ENCODE measurements at places on chromosomes 11 and 22. TPM values are rescaled to one million over a fixed set of nuclear protein-coding genes. Genes with fewer than 3 reads are reported as not detected.

DNA sequence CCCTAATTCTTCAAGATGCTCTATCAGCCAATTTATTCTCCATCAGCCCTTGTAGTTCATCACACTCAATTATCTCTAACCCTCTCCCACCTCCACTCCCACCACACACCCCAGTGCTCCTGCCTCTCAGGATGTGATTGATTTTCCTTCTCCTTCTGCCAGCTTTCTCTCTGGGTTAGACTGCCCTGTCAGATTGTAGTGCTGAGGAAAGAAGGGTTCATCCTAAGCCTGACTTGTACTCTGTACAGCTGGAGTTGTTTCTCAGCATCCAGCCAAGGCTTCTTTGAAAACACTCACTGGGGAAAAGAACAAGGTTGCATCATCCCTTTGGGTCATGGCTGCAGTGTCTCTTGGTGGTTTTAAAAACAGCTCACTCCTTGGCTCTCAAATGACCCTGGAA, 61.2 kb downstream of the CECR2 start:
- DNase-seq: no peak

DNA sequence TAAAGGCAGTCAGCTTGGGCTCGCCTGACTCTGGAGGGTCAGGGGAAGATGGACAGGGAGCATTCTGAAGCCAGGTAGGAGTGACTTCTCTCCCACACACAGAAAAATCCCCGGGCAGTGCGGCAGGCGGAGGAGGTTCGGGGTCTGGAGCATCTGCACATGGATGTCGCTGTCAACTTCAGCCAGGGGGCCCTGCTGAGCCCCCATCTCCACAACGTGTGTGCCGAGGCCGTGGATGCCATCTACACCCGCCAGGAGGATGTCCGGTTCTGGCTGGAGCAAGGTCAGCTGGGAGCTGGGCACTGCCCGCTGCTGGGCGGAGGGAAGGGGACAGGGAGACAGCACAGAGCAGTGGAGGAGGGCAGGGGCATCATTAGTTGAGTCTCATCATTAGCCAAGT, 13.2 kb upstream of the POU2F3 start:
- DNase-seq: no peak

DNA sequence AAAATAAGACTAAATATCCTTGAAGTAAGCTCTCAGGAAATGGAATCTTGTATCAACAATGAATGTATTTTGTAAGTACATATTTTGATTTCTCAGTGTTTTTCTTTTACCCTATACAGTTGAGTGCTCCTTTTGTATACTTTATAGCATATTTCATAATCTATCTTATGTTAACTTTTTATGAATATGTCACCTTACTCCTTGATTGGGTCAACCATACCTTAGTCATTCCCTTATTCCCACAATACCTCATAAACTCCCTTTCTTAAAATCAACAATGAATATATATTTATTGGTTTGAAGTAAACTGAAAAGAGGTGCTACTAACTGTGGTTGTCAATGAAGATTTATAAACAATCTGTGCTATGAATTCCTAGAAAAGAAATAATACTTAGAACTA, 686.2 kb downstream of the METTL15 start:
- no peak for DNase-seq

- DNase-seq: no peak
These were observed 30.1 kb upstream of the KCNJ11 start for GRCh38 chr11:17418444-17419081.

GRCh38 chr22:49716441-49716840, 111.2 kb downstream of the BRD1 start:
- no peak for DNase-seq

- DNase-seq: no peak
These were observed 8.9 kb downstream of the TRPC6 start for GRCh38 chr11:101574886-101575285.

GRCh38 chr11:65883786-65884715, 4.2 kb downstream of the FIBP start:
- no peak for DNase-seq

GRCh38 chr11:103923451-103923931, 112.9 kb upstream of the DDI1 start:
- DNase-seq: no peak

DNA sequence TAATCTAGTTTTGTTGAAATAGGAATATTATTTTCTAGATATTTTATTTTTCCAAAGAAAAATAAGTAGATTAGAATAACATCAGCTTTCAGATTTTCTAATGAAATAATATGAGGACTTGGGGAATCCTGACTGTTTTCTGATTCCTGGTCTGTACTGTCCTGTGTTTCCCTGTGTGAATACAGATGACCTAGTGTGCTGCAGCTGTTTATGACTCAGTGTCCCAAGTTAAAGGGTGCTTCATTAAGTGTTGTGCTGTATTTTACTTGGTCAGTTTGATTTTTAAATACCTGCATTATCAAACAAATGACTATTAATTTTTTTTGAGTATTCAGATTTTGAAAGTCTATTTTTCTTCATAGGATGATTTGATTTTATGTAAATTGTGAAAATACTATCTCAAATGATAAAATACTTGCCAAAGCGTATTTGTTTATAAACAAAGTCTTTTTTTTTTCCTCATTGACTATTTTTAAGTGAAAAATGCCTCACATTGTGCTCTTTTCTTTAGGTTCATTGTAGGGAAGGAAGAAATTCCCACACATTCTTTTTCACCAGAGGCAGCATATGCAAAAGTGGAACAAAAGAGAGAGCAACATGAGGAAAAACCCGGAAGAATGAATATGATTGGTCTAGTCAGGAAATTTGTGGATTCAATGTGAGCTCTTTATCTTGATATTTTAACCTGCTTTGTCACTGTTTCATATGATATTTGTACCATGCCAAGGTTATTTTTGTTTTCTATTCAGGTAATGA, 264.2 kb downstream of the TMEM135 start:
- no peak for DNase-seq

DNA sequence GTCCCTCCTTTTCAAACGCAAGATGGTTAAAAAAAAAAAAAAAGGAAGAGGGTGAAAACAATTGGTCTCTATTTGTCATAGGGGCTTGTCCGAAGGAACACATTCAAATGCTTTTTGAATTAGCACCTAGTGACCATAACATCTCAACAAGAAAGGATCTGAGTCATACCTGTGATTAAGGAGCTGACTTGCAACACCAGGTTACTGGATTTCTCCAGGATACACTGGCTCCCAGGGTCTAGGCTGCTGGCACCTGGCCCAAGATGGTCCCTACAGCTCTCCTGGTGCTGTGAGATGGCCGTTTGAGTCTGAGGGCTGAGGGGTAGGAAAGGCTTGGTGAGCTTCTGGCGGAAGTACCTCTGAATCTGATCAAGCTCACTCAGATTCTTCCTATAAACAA, 28.4 kb upstream of the UCP3 start:
- DNase-seq: no peak

GRCh38 chr11:20367313-20367948, 3.9 kb downstream of the HTATIP2 start:
- no peak for DNase-seq

Gene GCAT
- polyA plus RNA-seq: 6.8 TPM
